ENCODE measurements at places on chromosomes 16 and 17.

DNA sequence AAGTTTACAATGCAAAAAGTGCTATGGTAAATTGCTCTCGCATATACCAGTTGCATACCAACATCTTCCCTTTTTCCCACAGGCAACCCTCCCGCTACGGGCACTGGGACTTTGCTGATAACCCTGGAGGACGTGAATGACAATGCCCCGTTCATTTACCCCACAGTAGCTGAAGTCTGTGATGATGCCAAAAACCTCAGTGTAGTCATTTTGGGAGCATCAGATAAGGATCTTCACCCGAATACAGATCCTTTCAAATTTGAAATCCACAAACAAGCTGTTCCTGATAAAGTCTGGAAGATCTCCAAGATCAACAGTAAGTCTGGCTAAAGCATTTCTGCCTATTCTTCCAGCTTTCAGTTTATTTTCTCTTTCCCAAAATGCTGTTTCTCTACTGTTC lies 27.9 kb upstream of the HSBP1 start:
- no peak for DNase-seq

DNA sequence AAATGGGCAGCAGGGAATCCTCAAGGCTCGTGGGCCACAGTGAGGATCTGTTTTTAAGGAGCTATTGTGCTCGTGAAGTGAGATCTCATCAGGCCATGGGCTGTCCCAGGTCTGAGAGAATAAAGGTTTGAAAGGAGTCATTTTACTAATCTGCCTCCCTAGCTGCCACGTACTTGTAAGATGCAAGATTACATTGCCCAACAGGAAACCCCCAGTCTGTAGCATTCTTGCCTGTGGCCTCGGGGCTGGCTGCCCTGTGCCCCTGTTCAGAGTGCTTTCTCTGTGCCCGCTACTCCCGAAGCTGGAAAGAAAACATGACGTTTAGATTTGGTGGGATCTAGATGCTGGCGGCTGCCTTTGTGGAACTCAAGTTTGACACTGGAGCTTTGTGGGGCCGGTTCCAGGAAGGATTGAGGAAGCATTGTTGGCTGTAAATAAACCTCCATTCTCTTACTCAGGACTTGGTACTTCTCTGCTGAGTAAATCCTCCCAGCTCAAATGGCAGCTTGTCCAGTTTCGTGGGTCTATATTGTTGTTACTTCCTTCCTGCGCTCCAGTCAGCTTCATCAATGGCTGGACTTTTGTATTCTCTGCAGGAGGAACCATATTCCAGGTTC lies 21.2 kb downstream of the SAP30BP start:
- DNase-seq, result no peak

GRCh38 chr16:30838876-30839471 lies 52.0 kb upstream of the ZNF629 start:
- no peak for DNase-seq

DNA sequence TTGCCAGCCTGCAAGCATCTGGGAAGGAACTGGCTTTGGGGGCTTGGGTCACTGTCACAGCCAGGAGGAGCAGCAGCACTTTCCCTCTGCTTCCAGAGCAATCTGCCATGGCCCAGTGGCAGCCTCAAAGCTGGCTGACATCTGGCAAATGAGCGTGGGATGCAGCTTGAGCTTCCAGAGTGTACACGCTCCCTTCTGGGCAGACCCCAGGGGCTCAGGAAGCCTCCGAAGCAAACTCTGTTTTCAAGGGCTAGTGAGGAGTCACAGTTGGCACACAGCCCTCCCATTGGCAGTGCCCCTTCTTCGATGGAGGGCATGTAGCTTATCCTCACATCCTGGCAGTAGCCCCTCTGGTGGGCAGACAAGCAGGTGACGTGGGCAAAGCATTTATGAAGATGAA lies 249.6 kb downstream of the ENGASE start:
- no peak for DNase-seq

DNA sequence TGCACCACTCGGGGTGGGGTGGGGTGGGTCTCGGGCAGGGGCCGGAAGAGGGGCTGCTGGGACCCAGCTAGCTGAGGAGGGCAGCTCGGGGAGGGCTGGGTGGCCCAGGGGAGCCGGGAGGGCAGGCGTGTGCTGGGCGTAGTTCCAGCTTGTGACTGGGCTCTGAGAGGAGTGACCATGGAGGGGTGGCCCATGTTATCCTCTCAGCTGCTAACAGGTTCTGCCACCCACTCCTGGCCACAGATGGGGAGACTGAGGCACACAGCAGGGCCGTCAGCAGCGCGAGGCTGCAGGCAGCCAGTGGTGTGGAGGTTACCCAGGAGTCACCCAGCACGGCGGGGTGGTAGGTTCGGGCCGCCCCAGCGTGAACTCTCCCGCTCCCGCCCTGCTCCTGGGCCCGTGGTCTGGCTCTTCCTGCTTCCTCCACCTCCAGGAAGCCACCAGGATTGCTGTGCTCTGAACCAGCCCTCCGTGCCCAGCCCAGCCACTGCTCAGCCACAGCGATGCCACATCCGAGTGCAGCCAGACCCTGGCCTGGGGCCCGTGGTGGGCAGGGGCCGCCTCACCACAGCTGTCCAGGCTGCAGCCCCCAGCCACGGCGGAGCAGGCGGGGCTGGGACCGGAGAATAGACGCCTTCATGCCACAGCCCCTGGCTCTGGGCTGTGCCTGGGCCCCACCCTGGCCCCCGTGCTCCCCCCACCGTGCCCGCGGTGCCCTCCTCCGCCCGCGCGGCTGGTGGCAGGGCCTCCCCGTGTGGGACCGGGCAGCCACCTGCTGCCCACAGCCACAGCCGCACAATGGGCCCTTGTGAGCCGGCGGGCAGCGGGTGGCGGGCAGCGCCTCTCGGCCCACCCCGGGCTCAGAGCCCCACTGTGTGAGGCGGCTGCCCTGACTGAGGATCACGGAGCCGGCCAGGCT lies 26.3 kb upstream of the SSTR5 start:
- no peak for DNase-seq

DNA sequence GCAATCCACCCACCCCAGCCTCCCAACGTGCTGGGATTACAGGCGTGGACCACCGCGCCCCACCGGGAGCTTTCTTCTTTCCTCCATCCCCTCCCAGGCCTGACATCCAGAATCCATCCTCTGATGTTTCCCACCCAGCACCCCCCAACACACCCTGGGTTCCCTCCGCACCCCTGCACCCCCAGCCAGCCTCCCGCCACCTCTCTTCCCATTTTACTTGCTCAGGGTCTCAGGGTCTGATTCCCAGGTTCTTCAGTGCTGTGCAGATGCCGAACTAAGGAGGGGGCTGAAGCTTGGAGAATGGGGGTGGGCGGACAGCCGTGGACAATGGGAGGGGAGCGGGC lies 225 bp downstream of the ASGR1 start:
- no peak for DNase-seq

DNA sequence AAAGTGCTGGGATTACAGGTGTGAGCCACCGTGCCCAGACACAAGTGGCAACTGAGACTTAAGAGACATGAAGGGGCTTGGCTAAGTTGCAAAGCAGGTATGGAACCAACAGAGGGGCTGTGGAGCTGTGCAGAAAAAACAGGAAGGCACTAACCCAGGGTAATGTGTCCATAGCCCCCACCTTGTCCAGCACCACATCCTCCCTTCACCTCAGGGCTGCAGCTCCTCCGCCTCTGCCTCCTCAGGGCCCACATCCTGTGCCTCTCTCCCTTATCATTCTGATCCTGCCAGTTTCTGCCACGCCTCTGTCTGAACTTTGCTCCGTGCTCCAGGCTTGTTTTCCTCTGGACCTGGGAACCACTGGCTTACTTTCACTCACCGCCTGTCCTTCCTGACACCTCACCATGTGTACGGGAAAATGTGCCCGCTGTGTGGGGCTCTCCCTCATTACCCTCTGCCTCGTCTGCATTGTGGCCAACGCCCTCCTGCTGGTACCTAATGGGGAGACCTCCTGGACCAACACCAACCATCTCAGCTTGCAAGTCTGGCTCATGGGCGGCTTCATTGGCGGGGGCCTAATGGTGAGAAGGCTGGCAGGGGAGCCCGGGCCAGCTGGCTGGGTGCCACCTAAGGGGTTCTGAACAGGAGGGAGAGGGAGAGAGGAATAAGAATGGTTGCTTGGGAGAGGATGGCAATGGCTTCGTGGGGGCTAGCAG lies at the start of gene TM4SF5:
Gene TM4SF5 (plus strand): TSS at position 368 of the 716 bp plus-strand sequence. CDS start 37 bp downstream, at position 405.
- no peak for DNase-seq

DNA sequence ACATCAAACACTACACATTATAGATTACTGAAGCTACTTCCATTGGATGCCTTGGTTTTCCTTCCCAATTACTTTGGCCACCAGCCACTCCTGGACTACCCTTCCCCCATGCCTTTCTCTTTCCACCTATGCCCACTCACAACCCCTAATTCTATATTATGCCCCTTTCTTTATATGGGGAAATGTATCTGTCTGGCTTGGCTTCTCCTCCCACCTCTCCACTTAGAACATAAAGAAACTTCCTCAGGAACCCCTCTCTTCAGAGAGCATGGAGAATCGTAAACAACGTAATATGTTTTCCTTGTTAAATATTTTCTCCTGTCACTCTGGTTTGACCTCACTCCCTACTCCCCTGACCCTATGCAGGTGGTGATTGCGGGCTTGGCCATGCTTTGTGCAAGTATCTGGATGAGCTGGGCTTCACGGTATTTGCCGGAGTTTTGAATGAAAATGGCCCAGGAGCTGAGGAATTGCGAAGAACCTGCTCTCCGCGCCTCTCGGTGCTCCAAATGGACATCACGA lies 32.8 kb downstream of the HSD17B2 start:
- DNase-seq, result no peak

GRCh38 chr16:424033-424622 lies 1.3 kb upstream of the RAB11FIP3 start:
- DNase-seq, result no peak

GRCh38 chr16:19116711-19117449 lies 3.1 kb downstream of the ITPRIPL2 start:
- DNase-seq, result no peak

Measured in lower lobe of right lung (tissue), 2 donors.